NCI-H69 (cell line): ENCODE measurements at places on chromosomes 11 and 22.

- DNase-seq, result peak; percentile 54
Measured at GRCh38 chr11:130671801-130672700, 223.6 kb downstream of the ADAMTS15 start.

- no peak for DNase-seq
Measured at GRCh38 chr22:32650553-32651345, 150.8 kb upstream of the TIMP3 start.

DNA sequence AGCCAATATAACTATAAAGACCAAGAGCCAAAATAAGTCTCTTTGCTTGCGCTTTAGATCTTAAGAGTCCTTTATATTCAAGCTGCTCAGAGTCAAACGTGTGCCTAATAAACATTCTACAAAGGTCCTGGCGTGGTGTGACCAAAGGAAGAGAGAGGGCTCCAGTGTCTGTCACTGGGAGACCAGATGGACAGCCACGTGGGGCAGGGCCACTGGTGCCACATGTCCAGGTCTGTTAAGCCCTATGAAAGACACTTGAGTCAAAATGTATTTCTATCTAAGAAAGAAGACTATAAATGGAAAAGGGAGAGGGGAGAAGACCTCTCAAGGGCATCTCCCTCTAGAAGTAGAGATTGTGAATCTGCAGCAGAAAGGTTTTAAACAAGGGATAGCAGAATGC, 32.2 kb upstream of the EHF start:
- DNase-seq, result no peak

DNA sequence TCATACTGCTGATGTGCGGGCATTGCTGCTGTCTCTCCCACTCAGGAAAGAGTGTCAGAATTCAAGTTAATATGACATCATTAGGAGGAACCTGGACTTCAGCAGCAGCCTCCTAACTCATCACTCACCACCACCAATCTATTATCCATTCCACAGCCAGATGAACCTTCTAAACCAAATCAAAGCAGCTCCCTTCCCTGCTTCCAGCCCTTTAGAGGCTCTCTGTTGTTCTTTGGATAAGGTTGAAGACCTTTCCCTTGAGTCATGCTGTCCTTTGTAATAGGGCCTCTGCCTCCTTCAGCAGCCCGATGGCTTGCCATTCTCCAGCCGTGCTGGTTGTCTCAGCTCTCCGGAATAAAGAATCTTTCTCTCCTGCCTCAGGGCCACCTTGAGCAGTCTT, 301.3 kb downstream of the DDX10 start:
- DNase-seq, result no peak

DNA sequence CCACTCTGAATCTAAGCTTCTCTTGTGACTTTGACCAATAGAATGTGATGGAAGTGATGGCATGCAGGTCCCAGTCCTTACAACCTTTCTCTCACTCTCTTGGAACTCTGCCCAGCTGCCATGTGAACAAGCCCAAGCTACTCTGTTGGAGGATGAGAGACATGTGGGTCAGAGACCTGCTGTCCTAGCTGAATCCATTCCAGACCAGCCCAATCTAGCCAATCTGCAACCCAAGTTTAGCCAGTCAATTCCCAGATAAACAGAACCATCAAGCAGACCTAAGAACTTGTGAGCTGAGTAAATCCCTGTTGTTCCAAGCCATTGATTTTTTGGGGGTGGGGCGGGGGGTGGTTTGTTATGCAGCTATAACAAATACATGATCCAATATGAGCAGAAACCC, 69.2 kb upstream of the GRK3 start:
- peak; percentile 58 for DNase-seq

GRCh38 chr22:28025866-28026575, 107.0 kb upstream of the PITPNB start:
- DNase-seq, result no peak
